Hepatocyte (in vitro differentiated cells): ENCODE measurements at places on chromosomes 5 and 9. TPM values are rescaled to one million over a fixed set of nuclear protein-coding genes. Genes with fewer than 3 reads are reported as not detected.

DNA sequence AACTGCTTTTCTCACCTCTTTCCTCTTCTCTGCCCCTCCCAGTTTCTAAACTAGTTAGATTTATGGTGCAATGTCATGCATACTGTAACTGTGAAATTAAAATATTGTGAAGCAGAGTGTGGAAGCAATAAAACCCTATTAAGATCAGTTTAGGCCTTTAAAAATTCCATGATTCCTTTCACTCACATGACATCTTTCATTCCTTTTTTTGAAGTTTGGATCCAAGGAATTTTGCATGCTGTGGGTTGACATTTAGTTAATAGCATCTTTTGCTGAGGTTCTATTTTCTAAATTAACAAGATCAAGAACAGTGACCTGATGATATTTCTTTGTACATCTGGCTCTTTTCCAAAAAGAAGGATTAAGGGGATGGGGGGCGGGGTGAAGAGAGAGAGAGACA lies 13.7 kb downstream of the FOXD1 start:
- DNase-seq, result no peak

DNA sequence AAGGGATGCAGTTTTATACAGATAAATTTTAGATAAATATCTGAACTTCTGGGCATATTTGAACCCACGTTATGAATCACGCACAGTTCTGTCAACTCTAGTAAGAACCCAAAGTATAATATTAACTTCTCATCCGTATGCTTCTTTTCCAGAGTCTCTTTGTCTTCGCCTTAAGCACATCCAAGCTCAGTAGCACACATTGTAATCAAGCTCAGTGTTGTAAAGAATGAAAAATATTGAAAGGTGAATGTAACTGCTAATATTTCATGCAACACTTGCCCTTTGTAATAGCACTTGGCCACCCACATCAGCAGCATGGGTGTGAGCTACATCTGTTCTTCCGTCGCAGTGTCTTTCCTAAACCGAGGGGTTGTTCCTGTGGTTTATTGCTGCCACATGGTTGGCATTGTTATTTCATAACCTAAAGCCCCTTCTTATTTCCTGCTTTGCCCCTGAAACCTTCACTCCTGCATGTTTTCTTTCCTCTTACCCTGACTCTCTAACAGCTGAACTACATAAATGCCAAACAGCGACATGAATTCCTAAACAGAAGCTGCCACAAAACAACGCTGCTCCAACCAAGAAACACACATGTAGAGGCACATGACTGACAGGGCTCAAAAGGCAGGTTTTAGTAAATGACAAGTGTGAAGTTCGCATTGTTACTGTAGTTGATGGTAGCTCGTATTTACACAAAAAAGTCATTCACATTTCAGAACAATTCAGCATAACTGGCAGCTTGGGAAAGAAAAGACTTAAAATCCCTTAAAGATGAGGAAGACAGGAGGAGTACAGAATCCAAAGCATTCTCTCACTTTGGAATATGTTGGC lies 190.1 kb upstream of the MEF2C start:
- DNase-seq, result no peak

DNA sequence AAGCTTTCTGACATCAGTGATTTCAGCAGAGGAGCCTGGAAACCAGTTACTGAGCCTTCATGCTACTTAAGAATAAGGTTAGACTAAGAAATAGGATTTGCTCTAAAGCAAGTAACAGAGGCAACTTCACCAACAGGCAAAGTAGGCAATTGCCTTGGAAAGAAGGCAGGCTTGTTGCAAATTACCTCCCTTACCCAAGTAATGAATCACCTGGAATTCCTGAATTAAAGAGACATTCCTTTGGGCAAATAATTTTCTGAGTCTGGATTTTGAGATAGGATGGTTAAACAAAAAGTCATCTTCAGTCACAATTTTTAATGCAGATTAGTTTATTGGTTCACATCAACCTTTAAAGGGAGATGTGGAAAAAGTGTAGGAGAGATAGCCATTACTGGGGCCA lies 92.8 kb downstream of the ITGA1 start:
- no peak for DNase-seq

- DNase-seq, result no peak
These were observed 30.4 kb downstream of the FBXO4 start for GRCh38 chr5:41955432-41956024.

DNA sequence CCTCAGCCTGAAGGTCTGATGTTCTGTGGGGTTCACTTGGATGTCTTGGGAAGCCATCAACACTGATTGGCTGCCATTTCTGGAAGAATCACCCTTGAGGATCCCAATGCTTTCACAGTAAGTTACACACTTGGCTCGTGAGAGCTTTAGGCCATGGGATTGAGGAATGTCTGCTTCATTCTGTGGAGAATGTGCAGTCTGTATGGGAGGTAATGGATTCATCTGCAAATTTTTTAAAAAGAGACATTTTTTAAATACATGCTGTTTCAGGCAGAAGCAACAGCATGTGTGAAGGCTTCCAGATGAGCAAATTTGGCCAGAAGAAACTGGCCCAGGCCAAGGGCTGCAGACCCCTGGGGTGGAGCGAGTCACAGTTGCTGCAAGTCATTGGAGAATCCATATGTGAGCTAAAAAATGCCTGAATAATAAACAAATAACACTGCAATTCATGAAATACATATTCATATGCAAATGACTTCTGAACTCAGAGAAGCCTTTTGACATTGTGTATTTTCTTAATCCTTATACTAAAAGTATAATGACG lies 146.3 kb upstream of the RASEF start:
- no peak for DNase-seq

ABLIM3 gene
- 7.8 and 8.1 TPM in 2 replicates for polyA plus RNA-seq

DNA sequence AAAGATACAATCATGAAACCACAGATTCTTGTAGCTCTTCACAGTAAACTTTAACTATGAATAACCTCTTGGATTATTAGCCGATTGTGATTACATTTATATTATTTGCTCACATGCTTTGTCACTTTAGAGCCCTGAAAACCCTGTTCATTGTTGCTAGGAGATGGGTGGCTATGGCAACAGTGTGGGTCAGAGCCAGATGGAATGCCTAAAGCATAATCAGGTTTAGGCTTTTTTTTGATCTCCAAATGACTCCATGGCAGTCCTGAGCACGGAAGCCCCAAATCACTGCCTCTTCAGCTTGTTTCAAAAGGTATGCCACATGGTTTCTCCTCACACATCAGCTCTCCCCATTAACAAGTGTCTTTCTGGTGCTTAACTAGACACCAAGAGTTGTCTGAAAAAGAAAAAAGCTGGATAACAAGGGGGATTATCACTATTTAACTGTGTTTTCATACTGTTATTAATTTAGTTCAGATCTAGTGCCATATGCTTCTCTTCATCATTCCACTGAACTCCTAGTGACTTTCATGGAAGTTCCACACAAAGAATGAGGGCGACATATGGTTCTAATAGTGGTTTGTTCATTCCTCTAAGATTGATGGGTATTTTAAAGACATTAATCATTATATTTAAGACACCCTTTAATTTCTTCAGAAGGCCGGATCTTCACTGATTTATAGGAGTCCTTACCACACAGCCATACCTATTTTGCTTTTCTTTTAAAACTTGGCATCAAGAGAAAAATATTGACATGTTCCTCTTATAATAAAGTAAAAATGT lies 88.8 kb upstream of the PAM start:
- DNase-seq, result no peak

GRCh38 chr5:61678966-61679365 lies 346.9 kb downstream of the ZSWIM6 start:
- no peak for DNase-seq

DNA sequence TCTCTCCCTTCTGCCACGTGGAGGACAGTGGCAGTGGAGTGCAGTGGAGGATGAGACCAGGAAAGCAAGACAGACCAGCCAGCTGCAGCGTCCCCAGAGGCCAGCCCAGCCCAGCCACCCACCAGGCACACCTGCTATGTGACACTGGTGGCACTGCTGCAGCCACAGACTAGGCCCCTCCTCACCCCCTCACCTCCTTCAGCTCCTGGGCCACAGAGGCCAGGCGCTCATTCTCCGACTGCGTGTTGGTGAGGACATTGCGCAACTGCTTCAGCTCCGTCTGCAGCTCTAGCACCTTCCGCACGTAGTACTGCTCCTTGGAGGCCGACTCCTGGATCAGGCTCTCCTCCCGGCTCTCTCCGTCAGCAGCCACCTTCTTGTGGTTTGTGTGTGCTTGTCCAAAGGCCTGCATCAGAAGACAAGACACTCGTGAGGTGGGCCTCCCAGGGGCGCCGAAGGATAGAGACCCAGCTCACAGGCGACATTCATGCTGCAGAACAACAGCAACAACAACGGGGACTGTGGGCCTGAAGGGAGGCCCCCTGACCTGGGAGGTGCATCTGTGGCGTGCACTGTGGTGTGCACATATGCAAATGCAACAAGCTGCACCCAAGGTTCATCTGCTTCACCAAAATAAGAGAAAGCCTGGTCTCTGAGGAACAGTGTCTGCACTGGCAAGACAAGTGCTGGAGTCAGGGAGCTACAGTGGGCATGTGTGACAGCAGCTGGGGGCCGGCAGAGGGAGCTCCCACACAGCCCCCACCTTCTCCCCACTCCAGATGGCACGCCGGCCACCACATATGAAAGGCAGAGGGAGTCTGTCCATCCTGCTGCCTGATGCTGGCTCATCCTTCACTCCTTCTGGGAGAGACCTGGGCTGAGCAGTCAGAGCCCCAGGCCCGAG lies 35.5 kb downstream of the BICD2 start:
- DNase-seq, result no peak

- DNase-seq, result no peak
These were observed 27.2 kb upstream of the DEPDC1B start for GRCh38 chr5:60727033-60727679.

DNA sequence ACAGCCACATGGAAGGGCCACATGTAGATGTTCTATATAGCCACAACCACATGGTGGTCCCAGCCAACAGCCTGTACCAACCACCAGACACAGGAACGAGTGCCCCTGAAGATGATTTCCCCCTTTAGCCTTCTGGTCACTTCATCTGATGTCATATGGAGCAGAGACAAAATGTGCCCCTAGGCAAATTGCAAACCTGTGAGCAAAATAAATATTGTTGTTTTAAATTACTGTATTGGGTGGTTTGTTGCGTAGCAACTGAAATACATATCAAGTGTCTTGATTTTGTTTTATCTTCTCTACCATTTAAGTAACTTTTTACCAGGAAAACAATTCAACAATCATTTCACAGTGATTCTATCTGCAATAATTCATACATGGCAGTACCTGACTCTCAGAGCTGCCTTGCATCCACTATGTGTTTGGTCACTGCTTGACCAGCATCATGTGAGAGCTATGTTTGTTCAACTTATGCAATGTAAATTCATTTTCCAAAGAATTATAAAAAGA lies 142.5 kb upstream of the VLDLR start:
- no peak for DNase-seq

LHX6 gene
- 0.39 TPM in 1 of 2 replicates, not detected in the other for polyA plus RNA-seq

DNA sequence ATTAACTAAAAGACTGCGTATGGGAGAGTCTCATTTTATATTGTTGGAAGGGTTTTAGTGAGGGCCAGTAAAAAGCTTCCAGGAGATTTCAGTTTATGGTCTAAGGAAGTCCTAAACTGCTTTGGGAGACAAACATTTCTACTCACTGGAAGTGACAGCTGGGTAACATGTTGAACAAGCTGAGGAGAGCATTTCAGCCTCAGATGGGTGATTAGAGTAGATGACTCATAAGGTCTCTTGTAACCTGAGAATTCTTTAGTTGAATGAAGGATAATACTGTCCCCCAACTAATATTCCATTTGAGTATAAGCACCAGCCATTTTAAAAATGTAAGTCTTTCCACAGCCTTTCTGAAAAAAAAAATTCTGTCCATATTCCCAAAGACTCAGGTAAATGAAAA lies 218.0 kb upstream of the C9orf72 start:
- DNase-seq, result no peak

DNA sequence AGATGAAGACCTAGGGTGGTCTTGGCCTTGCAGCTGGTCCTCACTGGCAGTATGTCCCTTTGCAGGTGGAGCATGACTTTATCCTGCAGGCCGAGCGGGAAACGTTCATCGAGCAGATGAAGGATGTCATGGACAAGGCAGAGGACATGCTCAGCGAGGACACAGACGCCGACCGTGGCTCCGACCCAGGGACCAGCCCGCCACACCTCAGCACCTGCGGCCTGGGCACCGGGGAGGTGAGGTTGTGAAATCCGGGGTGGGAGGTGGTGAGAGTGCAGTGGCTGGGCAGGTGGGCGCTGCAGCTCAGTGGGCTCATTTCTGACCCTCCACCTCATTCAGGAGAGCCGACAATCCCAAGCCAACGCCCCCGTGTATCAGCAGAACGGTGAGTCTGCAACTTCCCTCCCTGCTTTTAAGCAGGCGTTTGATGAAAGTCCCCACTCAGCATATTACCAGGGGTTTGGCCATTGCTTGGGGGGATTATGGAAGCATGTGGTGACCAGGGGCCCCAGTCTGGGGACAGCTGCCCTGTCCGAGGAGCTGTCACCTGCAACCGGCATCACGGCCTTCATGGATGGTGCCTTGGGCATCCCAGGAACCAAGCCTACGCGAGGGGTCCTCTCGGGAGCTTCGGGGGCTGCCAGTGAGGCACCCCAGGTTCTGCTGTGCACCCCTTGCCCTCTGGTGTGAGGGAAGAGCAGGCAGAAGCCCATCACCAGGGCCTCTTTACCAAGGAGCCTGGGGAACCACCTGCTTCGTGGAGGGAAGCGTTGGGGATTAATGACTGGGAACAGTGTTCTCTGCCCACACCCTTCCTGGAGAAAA lies 84.0 kb downstream of the WNK2 start:
- peak; percentile 2 for DNase-seq

GRCh38 chr5:135220394-135221186 lies 178.4 kb downstream of the MACROH2A1 start:
- DNase-seq, result no peak
